ENCODE measurements at places on chromosomes 2 and 18. TPM values are rescaled to one million over a fixed set of nuclear protein-coding genes. Genes with fewer than 3 reads are reported as not detected.

Gene HJURP
- total RNA-seq, result 10.9 TPM

Gene AMER3
- total RNA-seq, result not detected

Gene DNER
- total RNA-seq, result 4.6 TPM

Gene RGPD8
- 3.2 TPM for total RNA-seq

Gene EFEMP1
- 215 TPM for total RNA-seq

Gene GNLY
- not detected for total RNA-seq

Gene MAL
- total RNA-seq, result 0.23 TPM

Gene RPIA
- 3.6 TPM for total RNA-seq

Gene KCNG3
- not detected for total RNA-seq

Gene SERPINB10
- total RNA-seq, result 0.08 TPM

Gene SULT1C4
- not detected for total RNA-seq

Gene RGPD3
- 0.08 TPM for total RNA-seq

Gene PROKR1
- total RNA-seq, result not detected

Gene MYOM1
- total RNA-seq, result 0.04 TPM

Gene NAT8
- not detected for total RNA-seq

Gene ZNF521
- not detected for total RNA-seq

Gene CD8B
- not detected for total RNA-seq

Gene CROCC2
- total RNA-seq, result not detected

Gene WDR7
- 13.7 TPM for total RNA-seq

Gene CEP68
- 4.6 TPM for total RNA-seq

Gene HTR2B
- not detected for total RNA-seq

Gene PIEZO2
- total RNA-seq, result not detected

Gene ARHGEF33
- total RNA-seq, result 0.08 TPM

Gene GALNT13
- not detected for total RNA-seq

Gene SANBR
- 5.2 TPM for total RNA-seq

Gene MOB4
- 24.5 TPM for total RNA-seq

Gene ANTXR1
- total RNA-seq, result 19.4 TPM

Gene RUFY4
- not detected for total RNA-seq

Gene C1GALT1C1L
- total RNA-seq, result not detected

Gene NEDD4L
- total RNA-seq, result 57.4 TPM

Gene MAP3K2
- total RNA-seq, result 22.3 TPM

Gene RND3
- total RNA-seq, result 38.7 TPM

Gene ACMSD
- not detected for total RNA-seq

Gene IL1F10
- total RNA-seq, result 0.08 TPM

Gene NT5DC4
- total RNA-seq, result not detected

Gene NDUFAF7
- total RNA-seq, result 10.7 TPM

Gene SH3RF3
- total RNA-seq, result 0.57 TPM

Gene IL1RL2
- 2.1 TPM for total RNA-seq

Gene SERPINB12
- total RNA-seq, result not detected

Gene GRHL1
- total RNA-seq, result 10.1 TPM
